Thymus (tissue), 14 donors: ENCODE measurements at places on chromosomes 3 and 15.

- DNase-seq, result no peak
These were observed 31.3 kb downstream of the TLE3 start for GRCh38 chr15:70066447-70066846.

DNA sequence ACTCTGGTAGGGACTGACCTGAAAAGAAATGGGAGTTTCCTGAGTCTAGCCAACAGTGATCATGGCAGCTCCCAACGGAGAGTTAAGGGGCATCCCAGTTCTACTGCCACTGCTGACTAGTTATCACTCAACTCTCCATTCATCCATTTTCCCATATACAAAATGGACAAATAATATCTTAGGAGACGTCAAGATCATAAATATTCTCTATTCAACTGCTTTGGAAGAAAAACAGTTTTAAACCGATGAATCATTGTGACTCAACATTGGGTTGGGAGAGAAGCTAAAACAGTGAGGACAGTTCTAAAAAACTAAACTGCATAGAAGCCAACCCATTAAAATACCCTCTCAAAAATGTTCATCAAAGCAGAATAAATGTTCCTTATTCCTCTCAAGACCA is 57.6 kb upstream of the CHRM5 start:
- no peak for DNase-seq

DNA sequence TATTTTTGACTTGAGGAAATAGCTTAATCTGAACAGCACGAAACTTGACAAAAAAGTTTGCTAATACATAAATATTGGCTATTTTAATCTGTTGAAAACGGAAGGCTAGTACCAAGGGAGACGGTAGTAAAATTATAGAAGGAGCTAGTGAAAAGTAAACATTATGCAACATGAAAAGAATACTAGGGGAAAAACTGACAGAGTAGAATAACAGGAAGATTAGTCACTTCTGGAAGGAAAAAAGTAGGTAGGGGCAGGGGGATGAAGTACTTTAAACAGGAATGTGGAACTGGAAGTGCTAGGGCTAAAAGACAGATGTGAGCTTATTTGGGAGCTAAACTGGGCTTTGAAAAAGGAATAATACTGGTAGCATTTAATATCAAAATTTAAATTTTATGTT is 60.1 kb downstream of the MBNL1 start:
- no peak for DNase-seq

DNA sequence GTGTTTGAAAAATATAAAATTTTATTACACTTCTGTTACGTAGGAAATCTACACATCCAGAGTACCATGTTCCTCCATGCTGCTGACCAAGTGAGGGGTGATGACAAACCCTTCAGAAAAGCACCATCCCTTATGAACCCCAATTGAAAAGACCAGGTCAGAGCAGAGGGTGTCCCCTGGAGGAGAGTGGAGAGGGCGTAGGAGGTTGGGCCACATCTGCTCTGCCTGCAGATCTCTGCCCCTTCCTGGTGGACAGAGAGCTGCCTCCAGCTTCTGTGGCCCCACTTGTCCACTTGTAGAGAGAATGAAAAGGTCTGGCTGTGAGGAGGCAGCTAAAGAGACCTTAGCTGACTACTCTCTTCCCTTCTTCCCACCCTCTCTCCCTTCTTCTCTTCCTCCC is 55.5 kb downstream of the GLDN start:
- no peak for DNase-seq
